ENCODE measurements at places on chromosomes 16 and 17.

DNA sequence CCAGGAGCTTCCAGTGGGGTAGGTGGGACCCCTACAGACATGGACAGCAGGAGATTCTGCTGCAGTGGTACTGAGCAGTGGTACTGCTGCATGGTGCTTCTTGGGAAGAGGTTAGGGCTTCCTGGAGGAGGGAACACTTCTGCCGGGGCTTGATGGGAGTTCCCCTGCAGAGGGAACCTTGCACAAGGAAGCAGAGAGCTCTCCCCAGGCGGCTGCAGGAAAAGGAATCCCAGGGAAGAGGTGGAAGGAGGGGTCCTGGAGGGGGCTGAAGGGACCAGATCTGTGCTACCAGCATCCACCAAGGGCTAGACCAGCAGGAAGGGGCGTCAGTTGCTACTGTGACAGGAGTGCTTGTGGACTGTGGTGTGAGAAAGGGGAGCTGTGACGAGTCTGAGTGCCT is 10.6 kb downstream of the RIPOR1 start:
- no peak for DNase-seq

DNA sequence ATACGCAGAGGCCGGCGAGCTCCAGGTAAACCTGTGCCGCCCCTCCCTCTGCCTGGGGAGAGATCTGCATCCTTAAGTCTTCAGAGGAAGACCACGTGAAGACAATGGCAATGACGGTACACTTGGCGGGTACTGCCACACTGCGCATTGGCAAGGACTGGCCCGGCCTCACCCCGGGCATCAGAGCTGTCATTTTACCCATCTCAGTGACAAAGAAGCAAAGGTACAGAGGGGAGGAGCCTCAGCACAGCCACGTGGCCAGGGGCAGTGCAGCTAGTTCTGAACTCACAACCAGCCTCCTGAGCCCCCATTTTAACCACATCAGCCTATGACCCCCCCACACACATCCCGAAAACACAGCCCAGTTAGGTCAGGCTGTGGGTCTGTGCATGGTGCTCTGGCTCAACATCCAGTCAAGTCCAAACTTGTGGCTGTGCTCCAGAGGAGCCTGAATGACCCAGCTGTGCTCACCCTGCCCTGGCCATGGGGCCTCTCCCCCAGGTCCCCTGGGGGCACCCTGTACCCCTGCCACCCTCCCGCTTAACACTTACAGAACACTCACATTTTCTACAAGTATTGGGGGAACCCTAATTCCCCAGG is 80.6 kb downstream of the C16orf95 start:
- no peak for DNase-seq

- no peak for DNase-seq
Observed at GRCh38 chr16:25005445-25006306, 9.5 kb downstream of the ARHGAP17 start.

GRCh38 chr17:13640551-13640950 is 38.8 kb upstream of the HS3ST3A1 start:
- DNase-seq = no peak

GRCh38 chr17:81895400-81895799 is 3.9 kb downstream of the ANAPC11 start:
- DNase-seq = no peak
